ENCODE measurements at places on chromosomes 5 and 9.

DNA sequence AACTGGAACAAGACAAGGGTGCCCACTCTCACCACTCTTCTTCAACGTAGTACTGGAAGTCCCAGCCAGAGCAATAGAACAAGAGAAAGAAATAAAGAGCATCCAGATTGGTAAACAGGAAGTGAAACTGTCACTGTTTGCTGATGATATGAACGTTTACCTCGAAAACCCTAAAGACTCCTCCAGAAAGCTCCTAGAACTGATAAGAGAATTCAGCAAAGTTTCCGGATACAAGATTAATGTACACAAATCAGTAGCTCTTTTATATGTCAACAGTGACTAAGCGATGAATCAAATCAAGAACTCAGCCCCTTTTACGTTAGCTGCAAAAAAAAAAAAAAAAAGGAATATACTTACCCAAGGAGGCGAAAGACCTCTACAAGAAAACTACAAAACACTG is 306.6 kb downstream of the PLK2 start:
- H3K27ac ChIP-seq, result no peak overlapping the region
- no peak overlapping the region for H3K4me3 ChIP-seq
- DNase-seq, result no peak
- H3K27me3 ChIP-seq, result no peaks in the 10 kb centered on the region
- H3K36me3 ChIP-seq, result no peaks in the 10 kb centered on the region

- no peak overlapping the region for H3K27ac ChIP-seq
- no peak overlapping the region for H3K4me3 ChIP-seq
- DNase-seq, result no peak
- H3K4me1 ChIP-seq, result peaks cover 31% of the 10 kb centered on the region
- peaks cover 40% of the 10 kb centered on the region for H3K27me3 ChIP-seq
- no peaks in the 10 kb centered on the region for H3K36me3 ChIP-seq
These were observed 33.0 kb downstream of the NDUFA8 start for GRCh38 chr9:122126331-122127261.

DNA sequence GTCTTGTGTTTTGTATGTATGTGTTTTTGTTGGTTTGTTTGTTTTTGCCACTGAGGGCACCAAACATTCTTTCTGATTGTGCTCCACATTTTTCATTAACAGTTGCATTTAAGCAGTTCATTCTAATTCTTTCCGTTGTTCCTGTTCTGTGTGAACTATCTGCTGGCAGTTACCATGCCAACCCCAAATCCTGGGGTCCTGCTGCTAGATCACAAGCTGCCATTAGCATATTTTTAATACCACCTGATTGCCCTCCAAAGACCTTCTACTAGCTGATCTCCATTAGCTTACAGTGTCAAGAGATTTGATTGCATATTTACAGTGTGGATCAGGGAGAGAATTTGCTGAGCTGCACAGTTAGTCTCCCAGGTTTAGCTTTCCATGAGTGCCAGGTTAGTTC is 40.6 kb upstream of the STARD4 start:
- H3K4me1 ChIP-seq, result peaks cover 9% of the 10 kb centered on the region
- H3K36me3 ChIP-seq, result no peaks in the 10 kb centered on the region
- H3K27ac ChIP-seq, result no peak overlapping the region
- DNase-seq, result no peak

GRCh38 chr9:24036459-24036858 is 210.4 kb upstream of the ELAVL2 start:
- no peak overlapping the region for H3K27ac ChIP-seq
- H3K36me3 ChIP-seq, result no peaks in the 10 kb centered on the region
- H3K4me3 ChIP-seq, result no peak overlapping the region
- no peaks in the 10 kb centered on the region for H3K27me3 ChIP-seq
- no peaks in the 10 kb centered on the region for H3K4me1 ChIP-seq
- no peak for DNase-seq

DNA sequence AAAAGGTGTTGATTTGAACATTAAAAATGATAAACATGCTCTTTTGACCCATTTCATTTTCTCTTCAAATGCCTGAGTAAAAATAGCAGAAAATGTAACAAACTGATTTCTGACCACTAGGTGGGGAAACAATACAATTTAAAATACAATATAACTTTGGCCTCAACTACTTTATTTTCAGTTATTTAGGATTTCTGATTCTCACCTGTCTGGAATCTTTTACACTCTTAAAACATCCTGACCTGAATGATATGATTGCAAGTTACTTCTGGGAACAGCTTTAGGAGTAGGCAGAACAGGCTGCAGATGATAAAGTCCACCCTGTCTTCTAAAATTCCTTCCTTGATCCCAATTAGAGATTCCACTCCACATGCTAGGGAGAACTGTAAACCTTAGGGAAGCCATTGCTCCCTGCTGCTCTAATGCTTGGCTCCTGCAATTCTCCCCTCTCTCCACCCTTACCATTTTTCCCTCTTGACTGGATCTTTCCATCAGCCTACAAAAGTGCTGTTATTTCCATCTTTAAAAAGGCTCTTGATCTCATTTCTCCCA is 70.3 kb downstream of the FYB1 start:
- no peaks in the 10 kb centered on the region for H3K36me3 ChIP-seq
- no peak for DNase-seq
- H3K4me3 ChIP-seq, result no peak overlapping the region
- H3K27me3 ChIP-seq, result no peaks in the 10 kb centered on the region
- H3K27ac ChIP-seq, result no peak overlapping the region
- H3K4me1 ChIP-seq, result no peaks in the 10 kb centered on the region

- H3K4me1 ChIP-seq, result peaks cover 18% of the 10 kb centered on the region
- no peaks in the 10 kb centered on the region for H3K36me3 ChIP-seq
- no peaks in the 10 kb centered on the region for H3K27me3 ChIP-seq
- no peak for DNase-seq
- H3K27ac ChIP-seq, result peak overlapping the region; percentile 17
These were observed 19.8 kb downstream of the TTC23L start for GRCh38 chr5:34858790-34859189.

- H3K27me3 ChIP-seq, result no peaks in the 10 kb centered on the region
- no peak for DNase-seq
- H3K36me3 ChIP-seq, result no peaks in the 10 kb centered on the region
- H3K4me1 ChIP-seq, result no peaks in the 10 kb centered on the region
These were observed 219.0 kb upstream of the CDH12 start for GRCh38 chr5:23072179-23072578.

GRCh38 chr5:135534609-135535419 is 950 bp downstream of the NEUROG1 start:
- no peak overlapping the region for H3K27ac ChIP-seq
- no peaks in the 10 kb centered on the region for H3K36me3 ChIP-seq
- no peaks in the 10 kb centered on the region for H3K27me3 ChIP-seq
- H3K4me3 ChIP-seq, result no peak overlapping the region
- no peak for DNase-seq
- H3K4me1 ChIP-seq, result peaks cover 17% of the 10 kb centered on the region

DNA sequence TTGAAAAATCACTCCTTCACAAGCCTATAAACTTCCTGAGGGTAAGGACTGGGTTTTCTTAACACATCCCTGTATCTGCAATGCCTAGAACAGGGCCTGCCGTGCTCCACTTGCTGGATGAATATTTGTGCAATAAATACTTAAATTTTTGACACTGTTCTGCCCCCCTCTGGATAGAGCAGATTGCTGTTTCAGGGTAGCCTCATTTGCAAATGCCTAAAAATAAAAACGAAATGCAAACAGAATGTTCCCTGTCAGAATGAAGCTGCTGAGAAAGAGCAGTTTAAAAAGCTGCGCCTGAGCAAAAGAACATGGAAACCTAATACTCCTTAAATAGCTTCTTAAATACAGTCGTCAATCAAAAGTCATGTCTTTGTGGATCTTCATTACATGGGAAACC is 385.3 kb downstream of the PRELID2 start:
- no peak overlapping the region for H3K27ac ChIP-seq
- H3K27me3 ChIP-seq, result no peaks in the 10 kb centered on the region
- H3K36me3 ChIP-seq, result no peaks in the 10 kb centered on the region
- no peak for DNase-seq
- no peak overlapping the region for H3K4me3 ChIP-seq

DNA sequence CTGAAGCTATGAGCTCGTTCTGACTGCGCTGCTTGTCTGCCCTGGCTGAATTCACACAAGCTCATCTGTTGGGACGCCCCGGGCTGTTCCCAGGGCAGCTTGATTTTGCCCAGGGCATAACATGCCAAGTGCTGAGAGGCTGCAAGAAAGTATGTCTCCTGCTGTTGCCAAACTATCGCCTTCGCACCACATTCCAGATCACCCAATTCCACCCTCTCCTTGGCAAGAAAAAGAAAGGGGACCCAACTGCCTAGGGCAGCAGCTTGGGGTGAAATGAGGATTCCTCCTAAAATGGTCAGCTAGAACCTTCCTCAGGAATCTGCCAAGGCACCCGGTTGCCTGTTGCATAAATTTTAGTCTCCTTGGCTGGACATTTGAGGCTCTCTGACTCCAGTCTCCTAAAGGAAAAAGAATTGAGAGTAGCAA is 21.2 kb downstream of the COL15A1 start:
- H3K27me3 ChIP-seq, result no peaks in the 10 kb centered on the region
- H3K36me3 ChIP-seq, result no peaks in the 10 kb centered on the region
- H3K27ac ChIP-seq, result peak overlapping the region; percentile 85
- no peak overlapping the region for H3K4me3 ChIP-seq
- H3K4me1 ChIP-seq, result peaks cover 77% of the 10 kb centered on the region

GRCh38 chr9:8531826-8532415 is 732.3 kb upstream of the DMAC1 start:
- no peak overlapping the region for H3K4me3 ChIP-seq
- H3K27ac ChIP-seq, result no peak overlapping the region
- DNase-seq, result no peak
- H3K27me3 ChIP-seq, result no peaks in the 10 kb centered on the region
- no peaks in the 10 kb centered on the region for H3K36me3 ChIP-seq

DNA sequence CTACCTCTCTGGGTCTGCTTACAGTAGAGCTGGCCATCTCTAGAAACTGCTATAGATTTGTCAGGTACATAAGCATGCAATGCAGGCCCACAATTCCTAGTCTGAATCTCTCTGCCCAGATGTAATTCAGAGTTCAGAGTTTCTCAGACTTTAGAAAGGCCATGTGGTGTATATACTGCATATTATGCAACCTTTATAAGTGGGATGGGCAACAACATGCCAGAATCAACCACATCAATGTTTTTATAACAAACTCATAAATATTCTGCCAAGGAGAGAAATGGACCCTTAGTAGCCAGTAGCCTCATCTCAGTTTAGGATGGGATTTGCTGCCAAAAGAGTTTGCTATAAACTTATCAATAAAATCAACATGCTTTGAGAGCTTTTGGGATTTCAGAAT is 78.8 kb downstream of the SLC1A1 start:
- H3K4me3 ChIP-seq, result no peak overlapping the region
- no peaks in the 10 kb centered on the region for H3K4me1 ChIP-seq
- no peaks in the 10 kb centered on the region for H3K27me3 ChIP-seq
- no peak for DNase-seq

GRCh38 chr5:73300337-73301207 is 127.6 kb downstream of the TMEM174 start:
- peaks cover 20% of the 10 kb centered on the region for H3K4me1 ChIP-seq
- no peak overlapping the region for H3K27ac ChIP-seq
- DNase-seq, result no peak
- no peaks in the 10 kb centered on the region for H3K36me3 ChIP-seq

- no peaks in the 10 kb centered on the region for H3K4me1 ChIP-seq
- H3K36me3 ChIP-seq, result peaks cover 51% of the 10 kb centered on the region
- peak overlapping the region; percentile 58 for H3K27ac ChIP-seq
These were observed 212.5 kb downstream of the FANCC start for GRCh38 chr9:95104980-95105379.

DNA sequence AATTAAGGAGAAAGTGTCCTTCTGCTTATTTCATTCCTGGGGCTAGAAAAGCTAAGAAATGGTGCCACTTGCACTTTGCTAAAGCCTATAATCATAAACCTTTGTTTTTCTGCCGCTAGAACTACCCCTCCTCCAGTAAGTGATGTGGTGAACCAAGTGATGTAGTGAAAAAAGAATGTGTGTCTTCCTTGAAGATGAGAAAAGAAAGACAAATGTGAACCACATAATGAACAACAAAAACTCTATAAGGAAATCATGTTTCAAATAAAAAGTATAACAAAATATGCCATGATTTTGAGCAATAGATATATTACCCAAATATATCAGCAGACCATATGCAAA is 179.0 kb upstream of the SGCD start:
- H3K27ac ChIP-seq, result no peak overlapping the region
- H3K27me3 ChIP-seq, result no peaks in the 10 kb centered on the region
- peaks cover 4% of the 10 kb centered on the region for H3K4me1 ChIP-seq
- no peaks in the 10 kb centered on the region for H3K36me3 ChIP-seq
- no peak overlapping the region for H3K4me3 ChIP-seq

DNA sequence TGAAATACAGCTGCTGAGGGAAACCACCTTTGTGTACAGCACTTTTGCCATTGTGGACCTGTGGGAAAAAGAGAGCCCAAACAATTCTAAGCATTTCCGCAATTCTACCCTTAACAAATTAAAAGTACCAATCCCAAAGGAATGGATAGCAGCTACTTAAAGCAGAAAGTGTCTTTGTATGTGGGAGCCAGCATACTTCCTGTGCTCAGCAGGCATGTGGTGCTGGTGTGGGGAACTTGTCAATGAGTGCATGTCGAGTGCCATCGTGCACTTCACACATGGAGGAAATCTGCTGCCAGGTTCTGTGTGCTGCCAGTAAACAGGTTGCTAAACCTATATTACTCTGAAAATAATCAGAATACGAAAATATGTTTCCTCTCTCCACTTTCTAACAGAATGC is 399.0 kb downstream of the LRRC70 start:
- H3K4me1 ChIP-seq, result no peaks in the 10 kb centered on the region
- H3K36me3 ChIP-seq, result no peaks in the 10 kb centered on the region
- H3K27me3 ChIP-seq, result no peaks in the 10 kb centered on the region
- DNase-seq, result no peak

GRCh38 chr5:33212900-33213299 is 227.9 kb upstream of the TARS1 start:
- H3K27me3 ChIP-seq, result no peaks in the 10 kb centered on the region
- no peak overlapping the region for H3K27ac ChIP-seq
- no peak for DNase-seq
- no peaks in the 10 kb centered on the region for H3K36me3 ChIP-seq
- no peaks in the 10 kb centered on the region for H3K4me1 ChIP-seq
- no peak overlapping the region for H3K4me3 ChIP-seq

DNA sequence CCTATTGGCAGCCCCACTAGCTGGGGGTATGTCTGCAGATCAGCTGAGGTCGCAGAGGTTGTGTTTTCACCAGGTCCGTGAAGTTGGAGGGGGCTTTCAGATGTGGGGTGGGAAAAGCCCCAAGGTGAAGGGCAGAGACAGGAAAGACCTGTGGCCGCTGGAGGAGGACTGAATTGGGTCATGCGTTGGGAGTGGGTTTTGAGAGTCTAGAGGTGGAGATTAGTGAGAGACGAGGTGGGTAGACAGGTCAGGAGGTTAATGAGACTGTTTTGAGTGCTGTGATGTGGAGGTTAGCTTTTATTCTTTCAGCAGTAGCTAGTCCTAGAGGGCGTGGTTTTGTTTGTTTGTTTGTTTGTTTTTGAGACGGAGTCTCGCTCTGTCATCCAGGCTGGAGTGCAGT is 10.3 kb downstream of the SNX30 start:
- no peak overlapping the region for H3K27ac ChIP-seq
- H3K27me3 ChIP-seq, result no peaks in the 10 kb centered on the region
- DNase-seq, result no peak
- no peak overlapping the region for H3K4me3 ChIP-seq
